ENCODE measurements at places on chromosomes 11 and 22.

- no peak for DNase-seq
Measured at GRCh38 chr11:1153105-1153950, 4.4 kb upstream of the MUC5AC start.

- no peak for DNase-seq
Measured at GRCh38 chr11:83725269-83725560, 439.0 kb upstream of the CCDC90B start.

GRCh38 chr22:34416022-34416860 is 496.0 kb upstream of the LARGE1 start:
- DNase-seq, result no peak

GRCh38 chr11:96180341-96180740 is 162.7 kb downstream of the MAML2 start:
- no peak for DNase-seq

- DNase-seq, result no peak
Measured at GRCh38 chr11:35218956-35219355, 80.0 kb downstream of the CD44 start.

DNA sequence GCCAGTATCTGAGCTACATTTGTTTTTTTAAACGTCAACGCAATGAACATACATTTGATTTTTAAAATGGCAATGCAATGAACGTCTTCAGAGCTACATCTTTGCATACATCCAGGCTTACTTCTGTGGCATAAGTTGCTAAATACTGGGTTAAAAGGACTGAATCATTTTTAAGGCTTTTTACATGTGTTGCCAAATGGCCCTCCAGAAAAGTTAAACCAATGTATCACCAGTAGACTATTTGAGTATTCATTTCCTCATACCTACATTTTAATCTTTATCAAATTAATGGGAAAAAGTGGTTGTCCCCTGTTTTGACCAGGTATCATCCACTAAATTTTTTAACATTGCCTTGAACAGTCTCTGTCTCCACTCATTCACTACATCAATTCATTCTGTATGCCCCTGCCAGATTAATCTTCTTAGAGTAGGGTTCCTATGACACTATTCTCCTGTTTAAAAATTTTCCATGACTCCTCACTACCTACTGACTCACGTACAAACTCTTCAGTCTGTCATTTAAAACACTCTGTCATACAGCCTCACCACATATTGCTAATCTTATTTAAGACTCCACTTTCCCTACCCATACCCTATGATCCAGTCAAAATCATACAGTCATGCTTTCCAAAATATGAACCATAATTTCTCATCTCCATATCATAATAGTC is 12.4 kb upstream of the PRRG4 start:
- no peak for DNase-seq

DNA sequence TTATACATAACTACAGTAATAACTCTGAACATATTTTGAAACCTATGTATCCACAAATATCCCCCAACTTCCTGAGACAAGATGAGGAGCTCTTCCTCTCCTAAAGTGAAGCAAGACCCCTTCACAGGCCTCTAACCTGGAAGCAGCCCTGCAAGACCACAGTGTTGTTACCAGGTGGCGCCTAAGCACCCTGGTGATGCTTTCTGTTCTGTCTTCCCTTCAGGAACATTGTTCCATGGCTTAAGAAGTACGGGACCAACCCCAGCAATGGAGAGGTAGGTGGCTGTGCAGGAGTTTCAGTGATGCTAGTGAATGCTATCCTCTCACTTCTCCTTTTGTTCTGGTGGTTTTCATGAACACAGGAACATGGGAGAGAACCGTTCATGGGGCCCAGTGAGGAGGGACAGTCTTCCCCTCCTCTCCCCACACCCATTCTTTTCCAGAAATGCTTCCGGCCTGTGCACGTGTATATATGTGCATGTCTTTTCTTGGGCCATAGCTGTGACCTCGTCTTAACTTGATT is 6.4 kb downstream of the PPIL2 start:
- no peak for DNase-seq

DNA sequence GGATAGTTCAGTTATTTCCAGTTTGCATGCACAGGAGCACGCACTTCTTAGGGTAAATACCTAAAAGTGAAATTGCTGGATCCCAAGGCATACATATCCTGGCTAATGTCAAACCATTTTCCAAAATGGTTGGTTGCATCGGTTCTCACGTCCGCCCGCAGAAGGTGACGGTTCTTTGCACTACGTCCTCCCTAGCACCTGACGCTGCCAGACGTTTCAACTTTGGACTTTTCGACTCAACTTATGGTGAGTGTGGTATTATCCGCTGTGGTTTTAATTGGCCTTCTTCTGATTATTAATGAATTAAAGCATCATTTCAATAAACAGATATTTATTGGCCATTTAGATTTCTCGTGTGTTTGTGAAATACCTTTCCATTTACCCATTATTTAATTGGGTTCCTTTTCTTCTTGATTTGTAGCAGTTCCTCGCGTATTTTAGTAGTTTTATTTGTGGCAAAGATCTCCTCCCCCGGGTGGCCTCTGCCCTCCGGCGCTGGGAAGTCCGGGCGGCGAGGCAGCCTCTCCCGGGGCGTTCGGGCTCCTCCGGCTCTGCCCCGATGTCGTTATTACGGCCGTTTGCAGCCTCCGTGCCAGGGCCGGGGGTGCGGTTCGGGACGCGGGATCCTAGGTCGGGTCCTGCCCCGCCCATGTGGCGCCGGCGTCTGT is at the start of gene JHY:
Gene JHY, plus strand, starts transcription at position 571 of the 668 bp plus-strand sequence. CDS start 3,091 bp downstream, outside the sequence.
- no peak for DNase-seq

DNA sequence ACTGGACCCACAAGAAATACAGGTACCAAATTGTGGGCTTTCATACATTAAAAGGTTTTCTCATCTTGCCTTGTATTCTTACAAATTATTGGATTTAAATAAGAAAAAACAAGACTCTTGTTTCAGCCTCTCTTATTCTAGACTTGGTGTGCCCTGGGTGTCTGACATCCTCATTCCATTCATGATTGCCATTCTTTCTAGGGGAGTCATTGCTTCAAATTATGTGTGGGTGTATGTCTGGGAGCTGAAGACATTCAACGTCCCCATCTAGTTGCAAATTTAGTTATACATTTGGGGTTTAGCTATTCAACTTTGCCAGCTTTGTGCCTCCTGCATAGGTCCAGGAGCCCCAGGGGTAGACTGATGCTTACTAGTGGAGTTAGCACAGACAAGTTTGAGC is 18.1 kb downstream of the MAML2 start:
- DNase-seq, result no peak

- DNase-seq, result no peak
Measured at GRCh38 chr11:63762654-63763495, 5.7 kb downstream of the ZFTA start.

- no peak for DNase-seq
Measured at GRCh38 chr11:118236170-118236569, 11.4 kb upstream of the JAML start.

DNA sequence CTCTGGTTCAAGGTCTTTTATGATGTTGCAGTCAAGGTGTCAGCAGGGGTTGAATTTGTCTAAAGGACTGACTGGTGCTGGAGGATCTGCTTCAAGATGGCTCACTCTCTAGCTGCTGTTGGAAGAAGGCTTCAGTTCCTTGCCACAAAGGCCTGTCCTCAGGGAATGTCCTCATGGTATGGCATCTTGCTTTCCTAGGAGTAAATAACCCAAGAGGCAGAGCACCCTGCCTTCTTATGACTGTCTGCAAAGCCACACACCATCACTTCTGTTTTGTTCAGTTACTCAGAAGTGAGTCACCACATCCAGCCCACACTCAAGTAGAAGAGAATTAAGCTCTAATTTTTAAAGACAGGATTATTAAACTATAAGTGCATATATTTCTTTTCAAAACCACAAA is 45.2 kb downstream of the PLAAT5 start:
- DNase-seq, result no peak

DNA sequence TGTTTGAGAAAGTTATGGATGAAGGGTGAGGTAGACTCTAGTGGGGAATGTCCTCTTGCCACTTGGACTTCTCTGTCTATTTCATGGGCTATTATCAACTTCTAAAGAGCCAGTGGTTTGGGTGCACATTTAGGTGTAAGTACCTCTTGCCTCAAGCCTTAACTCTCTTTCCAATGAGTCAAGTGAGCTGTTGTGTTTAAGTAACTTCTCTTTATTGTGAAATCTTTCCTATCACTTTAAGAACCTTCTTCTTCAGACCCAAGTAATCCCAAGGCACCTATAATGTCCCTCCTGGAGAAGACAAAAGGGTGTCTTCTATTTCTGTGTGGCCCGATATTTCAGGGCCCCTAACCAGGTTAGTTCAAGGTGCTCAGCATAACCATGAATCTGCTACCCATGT is 90.5 kb upstream of the VPREB1 start:
- DNase-seq, result no peak

GRCh38 chr11:86291466-86292262 is 10.4 kb upstream of the HIKESHI start:
- DNase-seq, result peak; percentile 60

- no peak for DNase-seq
Measured at GRCh38 chr11:129508163-129508562, 132.5 kb downstream of the BARX2 start.

DNA sequence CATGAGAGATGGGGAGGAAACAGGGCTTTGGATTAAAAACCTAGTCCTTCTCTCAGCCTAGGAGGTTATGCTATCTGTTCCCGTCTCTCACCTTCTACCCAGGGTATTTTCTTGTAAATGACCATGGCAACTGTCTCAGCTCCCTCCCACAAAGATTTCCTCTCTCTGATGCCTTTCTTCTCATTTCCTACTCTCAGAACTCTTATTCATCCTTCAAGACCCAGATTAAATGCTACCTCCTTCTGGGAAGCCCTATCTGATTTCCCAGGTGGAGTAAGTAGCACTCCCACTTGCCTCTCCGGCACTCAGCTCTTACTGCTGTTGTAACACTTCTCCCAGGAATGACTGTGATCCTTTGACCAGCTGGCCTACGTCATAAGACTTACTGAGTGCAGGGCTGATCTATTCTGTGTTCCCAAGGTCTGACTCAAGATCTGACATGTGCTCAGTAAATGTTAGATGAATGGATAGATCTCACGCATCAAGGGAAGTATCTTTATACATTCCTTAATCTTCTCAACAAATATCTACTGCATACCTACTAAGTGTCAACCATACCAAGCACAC is 175.0 kb downstream of the TENM4 start:
- DNase-seq, result no peak

GRCh38 chr11:121538054-121538453 is 85.3 kb upstream of the SORL1-AS1 start:
- DNase-seq, result no peak

DNA sequence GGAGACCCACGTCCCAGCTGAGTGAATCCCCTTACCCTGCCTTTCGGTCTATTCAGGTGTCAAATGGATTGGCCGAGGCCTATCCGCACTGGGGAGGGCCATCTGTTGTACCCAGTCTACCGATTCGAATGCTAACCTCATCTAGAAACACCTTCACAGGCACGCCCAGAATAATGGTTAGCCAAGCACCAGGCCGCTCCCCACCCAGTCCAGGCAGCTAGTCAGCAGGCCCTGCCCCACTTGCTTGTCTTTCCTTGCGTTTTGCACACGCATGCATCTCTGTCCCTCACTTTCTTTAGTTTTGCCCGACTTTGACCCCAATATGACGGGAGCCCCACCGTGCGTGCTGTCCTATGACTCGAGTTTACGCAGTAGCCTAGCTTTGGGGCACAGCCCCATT is 31.7 kb downstream of the PARVB start:
- no peak for DNase-seq

- no peak for DNase-seq
Measured at GRCh38 chr11:116598556-116598955, 174.2 kb downstream of the BUD13 start.

- no peak for DNase-seq
Measured at GRCh38 chr11:110818032-110818687, 105.9 kb upstream of the ARHGAP20 start.

DNA sequence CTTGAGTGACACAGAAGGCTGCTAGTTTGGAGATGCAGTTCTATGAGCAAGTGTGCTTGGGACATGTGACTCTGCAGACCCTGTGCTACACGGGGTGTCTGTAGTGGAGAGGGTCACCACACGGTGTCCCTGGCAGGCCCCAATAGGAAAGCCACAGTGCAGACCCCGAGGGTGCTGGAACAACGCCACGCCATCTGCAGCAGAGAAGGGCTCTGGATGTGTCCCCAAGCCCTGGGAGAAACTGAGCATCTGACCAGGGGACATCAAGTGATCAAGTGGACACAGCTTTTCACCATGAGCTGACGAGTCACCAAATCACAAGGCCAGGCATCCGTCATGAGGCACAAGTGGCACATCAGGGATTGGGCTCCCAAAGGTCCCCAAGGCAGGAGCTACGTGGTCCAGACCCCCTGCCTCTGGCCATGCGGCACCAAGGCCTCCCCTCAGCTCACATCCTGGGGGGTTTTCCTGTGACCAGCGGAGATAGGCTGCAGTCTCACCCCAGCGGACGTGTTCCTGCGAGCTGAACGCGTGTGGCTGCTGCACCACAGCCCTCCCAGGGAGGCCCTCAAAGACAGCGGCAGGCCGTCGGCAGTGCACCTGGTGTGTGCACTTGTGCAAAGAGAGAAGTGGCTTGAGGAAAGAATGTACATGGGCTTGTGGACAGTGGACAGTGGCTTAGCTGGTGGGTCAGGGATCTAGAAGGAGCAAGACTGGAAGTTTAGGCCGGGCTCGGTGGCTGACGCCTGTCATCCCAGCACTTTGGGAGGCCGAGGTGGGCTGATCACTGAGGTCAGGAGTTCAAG is 96.7 kb downstream of the RPS6KA4 start:
- no peak for DNase-seq

GRCh38 chr11:72591785-72592502 is 82.3 kb downstream of the PDE2A start:
- peak; percentile 65 for DNase-seq

DNA sequence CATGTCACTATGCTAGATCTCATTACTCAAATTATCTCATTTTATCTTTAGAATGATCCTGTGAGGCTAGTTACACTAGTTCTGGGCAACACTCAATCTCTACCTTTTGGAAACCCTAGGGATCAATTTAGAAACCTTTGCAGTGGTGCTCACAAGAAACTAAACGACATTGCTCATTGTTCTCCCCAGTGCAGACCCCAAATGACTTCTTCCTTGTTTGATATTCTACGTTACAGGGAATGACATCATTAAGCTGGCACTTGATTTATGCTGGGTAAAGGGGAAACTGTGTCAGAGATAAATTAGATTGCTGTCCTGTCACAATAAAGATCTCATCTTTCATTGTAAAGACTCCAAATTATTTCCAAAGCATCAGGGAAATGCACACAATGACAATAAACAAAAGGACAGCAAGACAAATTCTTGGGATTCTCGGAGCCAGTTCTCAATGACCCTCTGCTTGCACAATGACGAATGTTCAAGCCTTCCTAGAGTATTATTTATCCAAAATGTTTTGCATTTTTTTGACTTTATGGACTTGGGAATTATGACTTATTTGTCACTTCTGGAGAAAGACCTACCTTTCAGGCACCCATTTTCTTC is 1121.8 kb upstream of the TENM4 start:
- DNase-seq, result no peak

DNA sequence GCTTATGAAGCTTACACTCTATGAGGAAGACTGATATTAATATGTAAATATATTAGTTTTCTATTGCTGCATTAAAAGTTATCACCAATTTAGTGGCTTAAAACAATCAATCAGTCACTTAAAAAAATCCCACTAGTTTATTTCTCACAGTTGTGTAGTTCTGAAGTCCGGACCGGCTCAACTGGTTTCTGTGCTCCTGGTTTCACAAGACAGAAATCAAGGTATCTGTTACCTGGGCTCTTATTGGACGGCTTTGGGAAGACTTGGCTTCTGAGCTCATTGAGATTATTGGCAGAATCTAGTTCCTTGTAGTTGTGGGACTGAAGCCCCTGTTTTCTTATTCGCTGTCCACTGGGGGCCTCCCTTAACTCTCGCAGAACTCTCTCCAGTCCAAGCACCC is 343.0 kb downstream of the RAB38 start:
- DNase-seq, result no peak
